ENCODE measurements at places on chromosomes 16 and 17.

DNA sequence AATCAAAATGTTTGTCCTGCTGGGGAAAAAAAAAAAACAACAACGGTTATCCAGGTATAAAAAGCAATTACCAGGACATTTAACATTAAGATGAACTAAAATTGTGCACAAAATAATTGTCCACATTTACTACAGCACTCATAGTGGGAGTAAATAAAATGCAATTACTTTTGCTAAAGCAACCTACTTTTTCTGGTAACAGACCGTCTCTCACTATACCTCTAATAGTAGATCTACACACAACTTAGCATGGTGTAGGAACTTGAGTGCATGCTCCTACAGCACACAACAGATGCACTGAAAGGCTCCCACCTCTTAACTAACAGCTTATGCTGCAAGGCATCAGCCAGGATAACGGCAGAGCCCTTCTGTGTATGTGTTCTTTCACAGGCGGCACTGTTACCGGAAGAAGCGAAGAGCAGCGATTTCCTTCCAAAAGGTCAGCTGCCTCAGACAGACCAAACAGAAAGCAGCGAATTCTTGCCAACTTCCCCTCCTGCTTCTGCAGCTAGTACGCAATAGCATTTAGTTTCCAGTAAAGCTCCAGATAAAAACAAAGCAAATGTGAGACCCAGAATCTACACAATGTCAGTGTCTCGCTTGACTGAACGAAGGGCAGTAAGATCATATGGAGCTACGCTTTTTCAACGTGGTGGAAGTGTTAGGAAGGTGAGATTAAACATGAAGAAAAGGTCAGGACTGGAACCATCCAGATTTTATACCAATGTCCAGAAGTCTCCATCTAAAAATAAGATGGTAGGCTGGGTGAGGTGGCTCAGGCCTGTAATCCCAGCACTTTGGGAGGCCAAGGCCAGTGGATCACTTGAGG, 27.6 kb downstream of the STAT5B start:
- peak; percentile 50 for DNase-seq

- DNase-seq: no peak
Measured at GRCh38 chr16:51852892-51853291, 694.1 kb downstream of the TOX3 start.

GRCh38 chr17:70608193-70608592, 438.9 kb downstream of the KCNJ2 start:
- DNase-seq: no peak

- no peak for DNase-seq
Measured at GRCh38 chr16:11138769-11139325, 117.2 kb downstream of the SOCS1 start.

DNA sequence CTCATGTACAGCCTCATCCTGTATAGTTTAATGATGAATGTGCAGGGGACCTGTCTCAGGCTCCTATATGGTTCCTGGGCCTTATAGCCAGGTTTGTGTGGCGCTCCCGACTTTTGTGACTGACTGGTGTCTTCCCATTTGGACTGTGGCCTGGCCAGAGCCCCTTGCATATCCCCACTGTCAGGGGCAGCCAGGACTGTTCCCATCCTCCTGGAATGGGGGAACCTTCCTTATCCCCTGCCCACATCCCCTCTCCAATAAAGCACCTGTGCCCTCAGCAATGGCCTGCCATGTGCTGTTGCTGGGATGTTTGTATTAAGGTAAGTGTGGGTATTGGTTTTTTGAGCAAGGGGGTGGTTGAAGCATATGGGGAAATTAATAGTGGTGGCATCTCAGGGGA, 2.6 kb downstream of the B3GNT9 start:
- DNase-seq: no peak

DNA sequence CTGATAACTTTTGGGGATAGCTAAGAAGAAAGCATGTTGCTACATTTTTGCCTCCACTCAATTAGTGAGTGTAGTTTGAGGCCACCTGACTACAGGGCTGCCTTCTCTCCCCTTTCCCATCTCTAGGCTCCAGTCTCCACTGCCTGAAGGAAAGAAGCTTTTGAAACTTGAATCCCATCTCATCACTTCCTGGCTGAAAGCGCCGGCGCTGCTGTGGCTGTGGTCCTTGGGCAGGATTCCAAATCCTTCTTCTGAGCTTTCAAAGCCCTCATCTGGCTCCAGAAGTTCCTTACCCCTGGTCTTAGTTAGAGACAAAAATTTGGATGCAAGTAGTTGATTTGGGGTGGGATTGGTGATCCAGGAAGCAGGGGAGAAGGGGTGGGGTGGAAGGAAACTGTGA, 119.4 kb downstream of the FOXL1 start:
- DNase-seq: no peak

DNA sequence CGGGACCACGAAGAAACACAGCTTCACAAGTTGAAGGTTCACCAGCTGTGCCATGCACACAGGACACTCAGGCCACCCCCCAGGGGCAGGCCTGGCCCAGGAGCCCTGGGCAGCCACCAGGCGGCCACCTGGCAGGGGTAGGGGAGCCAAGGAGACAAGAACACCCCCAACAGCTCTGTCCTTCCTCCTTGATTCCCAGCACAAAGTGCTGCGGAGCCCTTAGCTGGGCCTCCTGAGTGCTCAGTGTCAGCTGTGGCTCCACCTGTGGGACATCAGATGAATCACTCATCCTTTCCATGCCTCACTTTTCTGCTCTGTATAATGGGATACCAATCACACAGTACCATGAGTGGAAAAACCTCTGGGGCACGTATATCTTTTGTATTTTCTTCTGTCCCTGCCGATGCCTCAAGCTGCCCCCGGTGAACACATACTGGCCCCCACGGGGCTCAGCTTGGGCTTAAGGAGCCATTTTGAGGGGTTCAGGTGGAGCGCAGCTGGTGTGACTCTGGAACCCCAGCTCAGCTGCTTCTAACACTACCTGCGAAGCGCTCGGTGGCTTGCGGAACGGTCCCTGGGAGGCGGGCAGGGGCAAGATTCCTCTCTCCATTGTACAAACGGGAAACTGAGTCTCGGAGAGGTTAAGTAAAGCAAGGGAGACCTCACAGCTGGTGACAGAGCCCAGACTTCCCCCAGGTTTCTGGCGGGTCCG, 12.0 kb downstream of the GALK1 start:
- no peak for DNase-seq

- DNase-seq: no peak
Measured at GRCh38 chr17:28185658-28186057, 133.3 kb upstream of the TMEM97 start.

DNA sequence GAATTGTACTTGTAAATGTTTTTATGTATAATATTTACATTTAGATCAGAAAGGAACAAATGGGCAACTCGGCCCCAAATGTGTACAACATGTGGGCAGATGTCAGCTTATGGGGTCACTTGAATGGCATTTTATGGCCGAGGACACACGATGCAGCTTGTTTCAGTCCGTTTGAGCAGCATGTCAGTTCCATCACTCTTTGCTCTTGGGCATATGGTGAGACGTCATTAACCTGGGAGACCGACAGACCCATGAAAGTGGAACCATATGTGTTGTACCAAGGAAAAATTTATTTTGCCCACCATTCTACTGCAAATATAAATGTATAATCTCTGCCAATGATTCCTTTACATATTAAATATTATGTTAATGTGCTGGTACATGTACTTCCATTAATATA, 561.9 kb upstream of the SOX9 start:
- no peak for DNase-seq

DNA sequence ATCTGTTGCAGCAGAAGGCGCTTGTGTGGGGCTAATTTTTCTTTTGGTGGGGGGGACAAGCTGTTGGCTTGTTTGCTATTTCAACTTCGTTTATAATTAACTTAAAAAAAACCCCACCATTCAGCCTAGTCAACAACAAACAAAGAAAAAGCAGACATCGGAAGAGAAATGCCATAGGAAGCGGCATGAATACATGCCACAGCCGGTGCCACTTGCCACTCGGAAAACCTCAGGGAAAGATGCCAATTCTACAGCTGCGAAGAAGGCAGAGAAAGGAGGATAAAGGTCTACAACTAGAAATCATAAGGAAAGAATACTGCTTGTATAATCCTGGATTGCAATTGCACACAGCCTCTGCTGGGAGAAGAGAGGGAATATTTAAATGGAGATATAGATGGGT, 254.4 kb upstream of the PMFBP1 start:
- DNase-seq: no peak

DNA sequence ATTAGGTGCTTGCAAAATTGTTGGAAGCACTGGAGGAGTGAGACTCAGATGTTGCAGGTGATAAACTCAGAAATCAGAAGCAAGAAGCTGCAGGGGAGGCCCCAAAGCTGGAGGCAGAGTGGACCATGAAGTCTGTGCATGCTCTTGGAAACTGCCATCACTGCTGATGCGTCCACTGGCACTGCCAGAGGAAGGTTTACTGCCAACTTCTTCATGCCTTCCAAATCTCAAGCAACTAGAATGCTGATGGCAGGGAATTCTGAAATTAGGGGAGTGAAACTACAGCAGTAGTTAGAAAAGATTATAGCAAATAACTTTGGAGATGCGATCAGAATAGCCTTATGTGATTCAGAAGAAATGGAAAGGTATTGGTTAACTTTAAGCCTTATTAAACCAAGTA, 277.1 kb upstream of the SDK2 start:
- DNase-seq: no peak

DNA sequence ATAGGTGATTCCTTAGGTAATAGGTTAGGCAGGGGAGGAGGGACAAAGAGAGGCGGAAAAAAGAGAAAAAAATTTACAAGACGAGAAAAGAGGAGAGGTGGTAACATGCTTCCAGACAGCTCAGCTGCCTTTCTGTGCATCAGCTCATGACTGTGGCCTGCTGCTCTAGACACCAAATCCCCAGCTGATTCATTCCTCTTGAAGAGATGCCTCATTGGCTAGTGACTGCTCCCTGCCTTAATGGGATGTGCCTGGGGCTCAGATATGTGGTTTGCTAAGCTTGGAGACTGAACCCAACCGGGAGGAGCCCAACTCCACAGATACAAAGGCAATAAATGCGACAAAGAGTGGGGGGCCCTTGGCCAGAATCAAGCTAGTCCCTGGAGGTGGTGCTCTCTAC, 105.9 kb upstream of the FAM20A start:
- DNase-seq: no peak

DNA sequence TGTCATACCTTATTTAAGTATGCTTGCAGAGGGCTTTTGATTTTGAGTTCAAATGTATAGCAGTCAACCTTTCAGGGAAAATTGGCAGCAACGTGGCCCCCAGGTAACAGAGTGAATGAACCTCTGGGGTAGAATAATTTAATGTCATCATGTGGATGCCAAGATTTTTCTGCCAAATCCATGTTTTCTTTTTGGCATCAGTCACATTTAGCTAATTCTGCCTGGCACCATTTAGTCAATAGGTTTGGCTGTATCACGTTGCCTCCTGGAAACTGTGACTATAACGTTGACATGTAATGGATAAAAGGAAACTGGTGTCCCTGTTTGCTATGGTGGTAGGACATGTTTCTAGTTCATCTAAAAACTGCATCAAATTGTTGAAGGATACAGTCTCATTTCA, 115.5 kb downstream of the HS3ST2 start:
- no peak for DNase-seq

DNA sequence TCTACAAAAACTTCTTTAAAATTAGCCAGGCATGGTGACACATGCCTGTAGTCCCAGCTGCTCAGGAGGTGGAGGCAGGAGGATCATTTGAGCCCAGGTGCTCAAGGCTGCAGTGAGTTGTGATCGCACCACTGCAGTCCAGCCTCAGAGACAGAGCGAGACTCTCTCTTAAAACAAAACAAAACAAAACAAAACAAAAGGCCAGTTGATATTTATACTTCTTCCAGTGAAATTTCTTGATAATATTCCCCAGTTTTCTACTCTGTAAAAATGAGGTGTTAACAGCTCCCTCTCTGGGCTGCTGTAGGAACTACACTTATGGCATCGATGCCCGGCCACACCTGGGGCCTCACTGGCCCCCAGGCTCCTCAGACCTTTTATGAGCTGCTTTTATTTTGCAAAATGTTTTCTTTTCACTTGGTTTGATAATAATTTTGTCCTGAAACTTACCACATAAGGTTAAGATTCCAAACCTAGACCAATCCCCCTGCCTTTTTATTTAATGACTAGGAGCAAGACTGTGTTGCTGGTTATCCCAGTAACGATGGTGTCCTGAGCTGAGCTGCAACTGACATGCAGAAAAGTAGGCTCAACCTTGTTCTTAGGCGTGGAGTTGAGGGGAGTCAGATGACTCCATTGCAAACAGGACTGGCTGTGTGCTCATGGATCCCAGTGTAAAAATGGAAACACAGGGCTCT, 17.6 kb downstream of the MAPK8IP3 start:
- DNase-seq: no peak

GRCh38 chr17:11644265-11645212, 46.3 kb downstream of the DNAH9 start:
- no peak for DNase-seq

- DNase-seq: no peak
Measured at GRCh38 chr17:19718613-19719354, 2.4 kb upstream of the SLC47A2 start.

DNA sequence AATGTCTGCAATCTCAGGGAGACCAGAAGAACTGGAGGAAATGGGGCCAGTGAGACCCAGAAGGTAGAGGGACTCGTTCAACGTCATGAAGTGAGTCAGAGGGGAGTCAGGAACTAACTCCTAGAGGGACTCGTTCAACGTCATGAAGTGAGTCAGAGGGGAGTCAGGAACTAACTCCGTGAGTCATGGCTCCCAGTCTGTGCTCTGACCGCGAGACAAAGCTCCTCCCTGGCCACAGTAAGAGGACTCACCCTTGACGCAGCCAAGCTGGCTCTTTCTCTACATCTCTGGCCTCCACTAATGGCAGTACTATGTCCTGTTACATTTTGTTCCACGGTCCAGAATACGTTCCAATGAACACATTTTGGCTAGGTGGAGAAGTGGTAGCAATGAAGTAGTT, 902.5 kb downstream of the KCNJ2 start:
- no peak for DNase-seq

DNA sequence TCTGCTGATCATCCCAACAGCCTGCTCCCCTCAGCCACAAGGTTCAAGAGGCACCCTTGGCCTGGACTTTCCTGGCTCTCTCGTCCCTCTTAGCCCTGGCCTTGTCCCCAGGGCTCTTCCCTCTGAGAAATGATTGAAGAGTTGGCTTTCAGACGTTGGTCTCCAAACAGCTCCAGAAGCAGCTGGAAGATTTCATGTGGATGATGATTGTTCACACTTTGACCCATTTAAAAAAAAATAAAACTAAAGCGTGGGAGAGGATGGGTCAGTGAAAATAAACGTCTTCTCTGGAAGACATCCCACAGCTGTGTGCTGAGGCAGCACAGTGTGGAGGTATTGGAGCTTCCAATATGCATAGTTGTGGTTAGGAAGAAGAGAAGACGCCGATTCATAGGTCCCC, 54.7 kb upstream of the CDH11 start:
- no peak for DNase-seq

Measured in NCI-H2081 treated with DMSO at 0.1 percent for 48 hours (cell line).